ENCODE measurements at places on chromosomes 2 and 18.
A peak's percentile ranks its signal among the peaks of the same experiment; 100 is the strongest.

GRCh38 chr2:237262838-237263771 is 150.9 kb downstream of the COL6A3 start:
- DNase-seq = no peak

- no peak for DNase-seq
Measured at GRCh38 chr2:68292108-68292710, 27.5 kb downstream of the CNRIP1 start.

GRCh38 chr2:112239862-112240261 is 15.0 kb downstream of the ZC3H8 start:
- DNase-seq = no peak

DNA sequence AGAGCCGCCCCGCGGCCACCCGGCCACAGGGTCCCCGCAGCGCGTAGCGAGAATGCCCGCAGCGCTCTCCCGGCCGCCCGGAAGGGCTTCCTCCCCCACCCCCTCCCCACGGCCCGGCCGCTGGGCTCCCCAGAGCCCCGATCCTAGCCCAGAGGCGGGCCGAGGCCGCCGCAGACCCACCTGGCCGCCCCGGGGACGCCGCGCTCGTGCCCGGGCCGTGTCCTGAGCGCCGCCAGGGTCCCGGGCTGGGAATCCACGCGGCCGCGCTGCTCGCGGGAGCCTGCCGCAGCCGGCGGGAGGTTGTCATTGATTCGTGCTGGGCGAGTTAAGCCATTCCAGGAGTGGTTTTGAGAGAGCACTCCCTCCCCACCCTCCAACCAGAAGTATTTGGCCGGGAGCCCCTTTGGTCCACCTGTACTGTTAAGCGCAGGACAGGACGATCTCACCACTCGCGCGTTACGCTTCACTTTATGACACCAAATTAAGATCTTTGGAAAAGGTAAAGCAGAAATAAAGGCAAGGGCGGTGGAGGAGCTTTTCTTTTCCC is 206.4 kb upstream of the SMAD2 start:
- peak; percentile 17 for DNase-seq

DNA sequence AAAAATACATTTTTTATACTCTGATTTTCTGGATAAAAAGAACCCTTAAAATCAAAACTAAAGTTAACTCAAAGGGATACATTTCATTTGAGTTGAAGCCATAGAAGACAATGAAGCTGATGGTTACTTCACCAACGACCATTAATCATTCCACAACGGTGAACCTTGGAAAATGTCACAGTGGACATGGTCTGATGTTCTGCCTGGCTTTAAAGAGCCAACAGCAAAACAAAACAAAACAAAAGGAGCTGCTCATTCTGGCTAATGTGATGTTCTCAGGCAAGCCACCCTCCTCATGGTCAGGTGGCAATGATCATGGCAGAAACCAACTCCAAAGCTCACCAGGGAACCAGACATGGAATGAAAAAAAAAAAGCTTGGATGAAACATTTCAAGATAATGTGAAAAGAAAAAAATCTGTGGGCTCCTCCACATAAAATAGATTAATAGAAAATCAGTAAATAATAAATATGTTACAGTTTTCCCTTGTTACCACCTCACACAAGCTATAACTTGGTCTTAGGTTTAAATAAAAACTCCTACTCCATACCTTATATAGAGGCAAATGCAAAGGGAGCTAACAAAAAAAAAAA is 90.1 kb upstream of the SERTAD2 start:
- DNase-seq = no peak

GRCh38 chr2:179592167-179592936 is 269.1 kb downstream of the ZNF385B start:
- no peak for DNase-seq

DNA sequence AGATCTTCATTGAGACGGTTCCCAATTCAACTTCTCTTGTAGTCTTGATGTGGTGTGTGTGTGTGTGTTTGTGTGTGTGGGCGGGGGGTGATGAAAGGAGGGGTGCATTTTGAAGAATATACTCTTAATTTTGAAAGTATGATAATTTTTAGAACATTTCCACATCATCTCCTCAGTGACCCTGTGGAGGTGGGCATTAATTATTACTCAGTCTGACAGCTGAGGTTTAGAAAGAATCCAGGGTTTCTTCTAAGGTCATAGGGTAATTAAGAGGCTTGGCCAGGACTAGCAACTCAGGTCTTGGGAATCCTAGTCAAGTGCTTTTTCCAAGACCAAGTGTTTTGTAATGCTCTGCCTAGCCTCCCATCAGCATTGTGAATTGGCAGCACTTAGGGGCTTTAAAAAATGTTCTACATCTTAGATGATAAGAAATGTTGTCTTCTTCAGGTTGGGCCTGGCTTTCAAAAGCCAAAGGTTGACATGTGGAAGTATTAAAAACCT is 100.5 kb downstream of the SPTBN1 start:
- no peak for DNase-seq

DNA sequence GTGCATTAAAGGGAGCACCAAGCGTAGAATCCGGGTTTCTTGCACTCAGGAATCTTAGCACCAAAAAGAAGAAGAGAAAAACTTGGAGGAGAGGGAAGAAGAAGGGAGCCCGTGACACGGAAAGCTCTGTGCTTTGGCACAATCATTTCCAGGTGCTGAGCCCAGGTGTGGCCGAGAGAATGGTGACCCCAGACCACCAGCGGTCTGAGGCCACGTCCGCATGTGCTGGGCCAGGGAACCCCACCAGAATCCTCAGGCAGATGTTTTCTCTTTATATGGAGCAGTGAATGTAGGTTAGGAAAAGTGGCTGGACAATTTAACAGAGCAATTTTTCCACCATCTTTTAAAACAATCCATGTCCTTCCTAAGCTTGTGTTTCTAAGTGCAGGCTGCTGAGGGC is 520.9 kb downstream of the EPHA4 start:
- no peak for DNase-seq

DNA sequence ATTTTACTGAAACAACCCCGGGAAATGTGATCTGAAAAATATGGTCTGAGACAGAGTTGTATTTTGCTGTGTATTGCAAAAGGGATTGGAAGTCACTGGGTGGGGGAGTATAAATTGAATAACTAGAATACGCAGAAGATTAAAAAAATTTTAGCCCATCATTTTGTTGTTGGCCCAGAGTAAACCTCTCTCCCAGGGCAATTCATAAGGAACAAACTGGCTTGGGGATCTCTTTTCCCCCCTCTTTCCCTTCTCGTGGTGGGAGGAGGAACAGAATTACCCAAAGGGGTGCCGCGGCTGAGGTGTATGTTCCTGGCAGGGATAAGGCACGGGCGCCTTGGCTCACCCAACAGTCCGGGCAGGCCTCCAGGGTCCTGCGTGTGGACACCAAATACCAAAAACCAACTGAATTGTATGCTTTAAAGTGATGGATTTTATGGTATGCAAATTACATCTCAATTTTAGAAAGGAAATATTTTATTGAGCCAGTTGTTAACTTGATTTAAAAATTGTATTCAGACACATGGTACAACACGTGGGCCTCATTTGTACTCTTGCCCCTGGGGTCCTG is 121.2 kb upstream of the SPRED2 start:
- DNase-seq = no peak

- DNase-seq = no peak
Measured at GRCh38 chr2:26632624-26633185, 8.5 kb downstream of the CIB4 start.

GRCh38 chr2:122960759-122961641 is 1064.1 kb upstream of the CNTNAP5 start:
- DNase-seq = no peak

GRCh38 chr18:31247574-31248199 is 70.3 kb upstream of the DSG1 start:
- no peak for DNase-seq

- no peak for DNase-seq
Measured at GRCh38 chr2:145807554-145807953, 1287.6 kb upstream of the ZEB2 start.

DNA sequence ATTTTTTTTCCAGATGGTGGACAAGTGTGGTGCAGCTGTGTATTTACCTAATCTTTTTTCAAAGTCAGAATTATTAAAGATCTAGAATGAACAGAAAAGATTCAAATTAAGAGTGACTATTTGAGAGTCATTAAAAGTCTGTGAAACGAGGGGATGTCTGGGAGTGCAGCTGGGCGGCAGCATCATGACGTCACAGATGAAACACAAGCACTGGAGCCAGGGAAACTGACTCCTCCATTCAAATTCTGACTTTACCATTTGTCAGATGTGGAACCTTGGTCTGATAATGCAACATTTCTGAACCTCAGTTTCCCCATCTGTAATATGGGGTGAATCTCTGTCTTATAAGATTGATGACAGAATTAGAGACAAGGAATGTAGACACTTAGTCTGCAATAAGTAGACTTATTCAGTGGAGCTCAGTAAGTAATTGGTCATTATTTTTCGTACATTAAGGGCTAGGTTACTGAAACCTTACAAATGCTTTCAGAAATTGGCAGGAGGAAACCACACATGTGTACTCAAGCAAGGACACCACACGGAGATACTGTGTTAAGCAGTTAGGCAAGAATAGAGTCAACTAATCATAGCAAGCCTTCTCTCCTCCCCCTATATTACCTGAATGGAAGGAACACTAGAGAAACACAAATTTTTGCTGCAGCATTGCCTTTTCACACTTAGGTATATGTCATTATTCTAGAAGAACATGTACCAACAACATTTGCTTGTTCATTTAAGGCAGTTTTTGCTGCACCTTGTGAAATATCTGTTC is 27.8 kb upstream of the CXXC1 start:
- DNase-seq = no peak

DNA sequence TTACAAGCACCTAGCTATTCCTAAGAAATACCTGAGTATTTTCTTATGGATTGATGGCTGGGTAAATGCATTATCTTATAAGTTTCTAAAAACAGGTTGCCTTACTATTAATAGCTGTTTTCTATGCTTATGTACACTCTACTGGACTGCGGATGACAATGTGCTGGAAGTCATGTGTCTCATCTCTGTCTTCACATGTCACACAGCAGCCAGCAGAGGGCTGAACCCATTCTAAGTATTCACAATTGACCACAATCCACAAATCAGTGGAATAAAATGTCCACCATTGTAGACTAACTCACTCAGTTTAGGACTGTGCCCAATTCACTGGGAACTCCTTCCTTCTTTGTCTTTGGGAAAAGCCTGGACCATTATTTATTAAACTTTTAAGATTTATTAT is 371.2 kb downstream of the INSIG2 start:
- DNase-seq = no peak

GRCh38 chr2:9315280-9315847 is 108.0 kb downstream of the ITGB1BP1 start:
- DNase-seq = no peak

All from posterior cingulate gyrus (tissue), 11 donors.